ENCODE measurements at places on chromosomes 11 and 22.

DNA sequence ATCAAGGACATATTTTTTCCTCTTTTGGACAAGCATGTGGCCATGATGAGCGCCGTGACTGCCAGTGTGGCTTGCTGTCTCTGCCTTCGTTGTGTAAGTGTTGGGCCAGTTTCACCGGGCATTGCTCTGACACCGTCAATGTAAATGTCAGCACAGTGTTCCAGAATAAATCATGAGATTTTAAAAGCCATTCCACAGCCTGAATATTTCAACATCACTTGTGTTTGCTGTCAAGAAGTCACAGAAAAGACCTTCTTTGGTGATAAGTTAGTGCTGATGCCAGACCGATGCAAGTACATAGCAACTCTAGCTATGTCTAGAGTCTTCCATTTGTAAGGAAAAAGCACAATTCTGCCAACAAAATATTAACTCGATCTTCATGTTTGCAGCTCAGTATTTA is 467.8 kb downstream of the TBC1D22A start:
- DNase-seq, result no peak

GRCh38 chr11:118051611-118052461 is 25.0 kb upstream of the TMPRSS4 start:
- peak; percentile 50 for DNase-seq

DNA sequence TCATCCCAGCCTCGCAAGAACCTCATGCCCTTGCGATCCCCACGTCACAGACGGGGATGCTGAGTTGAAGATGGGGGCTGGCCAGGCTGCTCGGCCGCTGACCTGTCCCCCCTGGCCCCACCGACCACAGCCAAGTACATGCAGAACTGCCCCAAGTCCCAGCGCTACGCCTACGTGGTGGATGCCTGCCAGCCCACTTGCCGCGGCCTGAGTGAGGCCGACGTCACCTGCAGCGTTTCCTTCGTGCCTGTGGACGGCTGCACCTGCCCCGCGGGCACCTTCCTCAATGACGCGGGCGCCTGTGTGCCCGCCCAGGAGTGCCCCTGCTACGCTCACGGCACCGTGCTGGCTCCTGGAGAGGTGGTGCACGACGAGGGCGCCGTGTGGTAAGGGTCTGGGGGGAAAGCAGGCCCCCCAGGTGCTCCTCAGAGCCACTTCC is 10.0 kb downstream of the MUC5B start:
- DNase-seq, result no peak

DNA sequence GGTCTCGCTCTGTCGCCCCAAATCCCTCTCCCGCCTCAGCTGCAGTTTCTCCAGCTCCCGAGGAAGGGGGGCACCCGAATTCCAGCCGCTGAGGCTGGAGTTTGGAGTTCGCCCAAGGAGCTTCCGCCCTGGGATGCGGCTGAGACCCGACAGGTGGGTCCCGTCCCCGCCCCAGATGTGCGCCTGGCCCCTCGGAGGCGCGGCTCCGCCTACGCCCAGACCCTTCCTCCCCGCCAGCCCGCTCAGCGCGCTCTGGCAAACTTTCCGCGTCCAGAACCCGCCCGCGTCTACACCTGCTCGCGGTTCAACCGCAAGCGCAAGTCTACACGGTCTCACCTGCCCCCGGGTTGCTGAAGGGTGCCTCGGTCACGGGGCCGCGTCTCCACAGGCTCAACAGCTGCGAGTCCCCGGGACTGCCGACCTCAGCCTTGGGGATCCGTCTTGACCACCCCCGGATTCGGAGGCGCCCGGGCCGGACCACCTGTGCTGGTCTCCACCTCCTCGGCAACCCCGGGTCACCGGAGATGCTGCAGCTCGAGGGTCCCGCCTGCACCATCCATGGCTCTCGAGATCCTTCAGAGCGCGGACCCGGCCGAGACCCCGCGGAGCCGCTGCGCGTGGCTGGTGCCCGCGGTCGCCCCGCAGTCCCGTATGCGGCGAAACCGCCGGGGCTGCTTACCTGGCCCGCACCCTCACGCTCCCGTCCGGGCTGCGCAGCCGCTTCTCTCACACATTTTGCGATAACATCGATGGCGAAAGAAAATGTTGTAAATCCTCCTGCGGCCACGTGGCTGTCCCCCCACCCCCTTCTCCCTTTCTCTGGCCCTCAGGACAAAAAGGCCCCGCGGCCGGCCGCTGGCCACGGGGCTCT is 63.6 kb downstream of the NFAM1 start:
- no peak for DNase-seq

- DNase-seq, result no peak
These were observed 454.4 kb downstream of the NTM start for GRCh38 chr11:131824771-131825170.

DNA sequence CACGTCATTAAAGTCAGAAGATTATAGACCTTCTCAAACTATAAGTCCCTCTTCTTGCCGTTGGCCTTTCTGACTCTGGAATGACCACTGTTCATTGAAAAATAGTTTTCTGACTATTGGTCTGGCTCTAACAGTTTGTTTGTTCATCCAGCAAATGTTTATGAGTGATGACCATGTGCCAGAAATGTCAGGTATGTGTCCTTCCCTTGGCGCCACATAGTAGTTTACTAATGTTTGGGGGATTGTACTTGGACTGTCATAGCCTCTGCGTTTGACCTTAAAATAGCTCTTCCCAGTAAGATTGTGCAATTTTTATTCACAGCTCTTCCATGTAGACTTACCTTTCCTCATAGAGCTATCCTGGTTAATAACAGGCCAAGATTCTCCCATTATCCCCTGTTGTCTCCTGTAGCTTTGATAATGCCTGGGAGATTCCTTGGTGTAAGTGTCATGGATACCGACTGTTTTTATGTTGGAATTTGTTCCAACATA is 13.7 kb downstream of the MCAM start:
- no peak for DNase-seq

DNA sequence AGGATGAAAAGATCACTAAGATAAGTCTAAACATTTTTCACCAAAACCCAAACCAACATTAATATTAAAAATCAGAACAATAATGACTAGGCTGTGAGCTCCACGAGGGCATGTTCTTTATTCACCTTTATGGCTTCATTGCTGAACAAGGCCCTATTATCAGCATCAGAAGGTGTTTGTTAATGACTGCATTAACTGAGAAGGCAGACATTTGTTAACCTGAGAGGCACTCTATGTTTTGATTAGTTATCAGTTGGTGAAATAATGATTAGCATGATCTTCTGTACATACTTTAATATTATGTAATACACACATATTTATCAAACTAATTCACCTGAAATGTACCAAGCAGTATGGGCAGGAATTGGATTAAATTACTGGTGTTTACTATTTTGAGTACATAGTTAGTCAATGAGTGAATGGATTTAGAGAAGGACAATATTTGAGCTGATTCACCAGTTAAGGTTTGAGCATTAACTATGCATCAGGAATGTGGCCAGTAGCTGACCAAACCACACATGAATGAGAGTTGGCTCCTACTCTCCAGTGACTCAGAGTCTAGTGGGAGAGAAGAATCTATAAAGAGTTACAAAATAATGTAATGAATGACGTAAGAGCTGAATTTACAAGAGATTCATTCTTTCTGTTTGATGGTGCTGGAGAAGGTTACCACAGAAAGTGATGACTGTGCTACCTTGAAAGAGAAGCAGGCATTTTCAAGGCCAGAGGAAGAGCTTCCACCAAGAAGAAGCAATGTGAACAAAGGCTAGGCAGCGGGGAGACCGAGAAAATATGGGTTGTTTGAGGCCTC is 6.7 kb downstream of the IL18 start:
- DNase-seq, result no peak

DNA sequence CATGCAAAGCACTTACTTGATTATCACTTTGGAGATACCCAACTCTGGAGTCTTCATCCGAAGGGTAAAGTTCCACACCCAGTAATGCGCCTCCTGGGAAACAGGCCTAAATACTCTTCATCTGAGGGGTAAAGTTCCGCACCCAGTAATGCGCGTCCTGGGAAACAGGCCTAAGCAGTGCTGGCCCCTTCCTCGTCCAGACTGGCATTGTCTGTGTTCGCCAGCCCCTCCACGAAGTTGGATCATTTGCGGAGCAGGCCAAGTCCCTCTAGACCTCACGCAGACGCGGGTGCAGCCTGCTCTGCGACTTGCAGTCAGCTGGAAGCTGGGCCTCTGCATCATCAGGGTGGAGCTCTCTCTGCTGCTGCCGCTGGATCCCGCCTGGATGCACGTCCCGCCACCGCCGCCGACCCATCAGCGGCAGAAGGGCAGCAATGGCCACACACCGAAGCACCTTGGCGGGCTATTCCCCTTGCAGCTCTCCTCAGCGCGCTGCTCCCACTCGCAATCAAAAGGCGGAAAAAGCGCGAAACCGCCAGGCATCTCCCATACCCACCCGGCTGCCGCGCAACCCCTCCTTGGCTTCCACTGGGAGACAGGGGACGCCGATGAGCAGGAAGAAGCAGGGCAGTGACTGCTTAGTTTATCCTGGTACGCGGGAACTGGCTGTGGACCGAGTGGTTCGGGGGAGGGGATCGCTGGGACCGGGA is 34.1 kb upstream of the GLYATL1 start:
- DNase-seq, result no peak

DNA sequence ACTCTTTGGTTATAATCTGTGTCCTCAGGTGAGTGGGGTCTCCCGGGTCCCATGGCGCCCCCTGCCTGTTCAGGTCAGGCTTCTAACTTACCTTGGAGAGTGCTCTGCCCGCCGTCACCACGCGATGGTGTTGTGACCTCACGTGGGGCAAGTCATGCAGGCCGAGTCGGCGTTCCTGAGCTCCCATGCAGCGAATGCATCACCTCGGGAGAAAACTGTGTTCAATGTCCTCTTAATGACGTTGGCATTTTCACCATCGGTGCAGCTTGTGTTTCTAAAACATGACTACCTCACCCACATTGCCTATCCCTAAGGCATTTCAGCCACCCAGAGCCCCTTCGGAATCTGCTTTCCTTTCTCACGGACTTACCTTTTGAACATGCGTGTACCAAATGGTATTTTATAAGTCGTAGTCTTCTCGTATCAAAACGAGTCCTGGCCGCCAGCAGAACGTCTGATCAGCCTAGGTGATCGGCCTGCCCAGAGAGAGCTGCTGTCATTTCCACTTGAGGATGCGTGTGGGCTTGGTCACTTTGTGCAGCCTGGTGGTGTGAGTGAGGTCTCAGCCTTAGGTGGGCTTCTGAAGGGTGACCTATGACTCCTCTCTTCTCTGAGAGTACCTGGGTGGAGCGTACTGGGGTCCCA is 64.8 kb downstream of the TBC1D22A start:
- DNase-seq, result no peak

DNA sequence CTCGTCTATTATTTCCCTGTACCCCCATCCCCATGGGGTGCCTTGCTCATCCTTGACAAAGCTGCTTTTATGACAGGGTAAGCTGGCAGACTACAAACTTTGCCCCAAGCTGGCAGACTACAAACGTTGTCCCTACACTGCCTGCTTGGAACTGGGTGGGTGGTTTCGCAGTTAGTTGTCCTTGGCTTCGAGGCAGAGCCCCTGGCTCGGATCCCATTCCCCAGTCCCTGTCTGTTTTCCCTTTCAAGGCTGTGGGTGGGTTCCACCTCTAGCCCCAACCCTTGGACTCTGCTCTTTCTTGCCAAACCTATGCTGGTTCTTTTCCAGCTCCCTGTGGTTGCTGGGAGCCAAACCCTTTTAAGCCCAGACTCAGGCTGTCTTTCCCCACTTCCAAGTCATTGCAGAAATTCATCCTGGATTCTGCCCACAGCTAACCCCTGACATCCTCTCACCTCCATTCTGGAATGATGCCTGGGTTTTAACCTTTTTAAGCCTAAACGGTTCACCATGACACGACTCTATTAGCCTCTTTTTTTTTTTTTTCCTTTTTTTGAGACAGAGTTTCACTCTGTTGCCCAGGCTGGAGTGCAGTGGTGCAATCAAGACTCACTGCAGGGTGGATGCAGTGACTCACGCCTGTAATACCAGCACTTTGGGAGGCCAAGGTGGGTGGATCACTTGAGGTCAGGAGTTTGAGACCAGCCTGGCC is 9.2 kb upstream of the RBM14 start:
- no peak for DNase-seq

GRCh38 chr11:44629732-44630345 is 64.4 kb downstream of the CD82 start:
- no peak for DNase-seq

DNA sequence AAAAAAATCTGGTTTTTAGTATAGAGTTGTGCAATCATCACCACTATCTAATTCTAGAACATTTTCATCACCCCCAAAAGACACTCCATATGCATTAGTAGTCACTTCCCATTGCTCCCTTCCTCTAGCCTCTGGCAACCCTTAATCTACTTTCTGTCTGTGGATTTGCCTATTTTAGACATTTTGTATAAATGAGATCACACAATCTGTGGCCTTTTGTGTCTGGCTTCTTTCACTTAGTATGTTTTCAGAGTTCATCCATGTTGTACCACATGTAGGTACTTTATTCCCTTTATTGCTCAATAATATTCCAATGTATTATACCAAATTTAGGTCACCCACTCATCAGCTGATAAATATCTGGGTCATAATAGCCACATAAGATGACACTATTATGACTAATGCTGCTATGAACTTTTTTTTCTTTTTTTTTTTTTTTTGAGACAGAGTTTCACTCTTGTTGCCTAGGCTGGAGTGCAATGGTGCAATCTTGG is 67.5 kb upstream of the SCUBE2 start:
- no peak for DNase-seq

GRCh38 chr22:46969491-46969890 is 207.0 kb downstream of the TBC1D22A start:
- no peak for DNase-seq

GRCh38 chr11:34151166-34151565 is 45.7 kb downstream of the NAT10 start:
- DNase-seq, result no peak
